T-helper 2 cell (primary cell): ENCODE measurements at places on chromosomes 6 and 20.

GRCh38 chr6:106339334-106340029 is 13.9 kb upstream of the ATG5 start:
- peak; percentile 66 for DNase-seq

- DNase-seq, result no peak
Observed at GRCh38 chr6:45955597-45955996, 60.1 kb downstream of the CLIC5 start.

- no peak for DNase-seq
Observed at GRCh38 chr6:160162030-160162566, 40.5 kb downstream of the SLC22A1 start.

DNA sequence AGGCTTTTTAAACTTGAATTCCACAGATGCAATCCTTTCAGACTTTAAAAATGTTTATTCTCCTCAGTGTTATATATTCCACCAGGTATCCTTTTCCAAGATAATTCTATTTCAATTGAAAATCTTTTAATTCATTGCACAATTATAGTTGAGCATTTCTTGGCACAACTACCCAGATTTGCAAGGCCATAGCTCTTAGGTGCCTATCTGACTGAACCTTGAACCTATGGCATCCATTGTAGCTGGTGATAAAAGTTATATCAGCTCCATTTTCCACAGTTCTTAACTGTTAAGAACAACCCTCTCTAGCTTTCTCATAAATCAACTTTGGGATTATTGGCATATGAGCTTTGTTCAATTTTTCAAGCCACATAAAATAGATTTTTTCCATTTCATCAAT is 42.4 kb downstream of the PACRG start:
- DNase-seq, result no peak

- DNase-seq, result no peak
Observed at GRCh38 chr6:42083530-42083929, 33.2 kb downstream of the TAF8 start.

DNA sequence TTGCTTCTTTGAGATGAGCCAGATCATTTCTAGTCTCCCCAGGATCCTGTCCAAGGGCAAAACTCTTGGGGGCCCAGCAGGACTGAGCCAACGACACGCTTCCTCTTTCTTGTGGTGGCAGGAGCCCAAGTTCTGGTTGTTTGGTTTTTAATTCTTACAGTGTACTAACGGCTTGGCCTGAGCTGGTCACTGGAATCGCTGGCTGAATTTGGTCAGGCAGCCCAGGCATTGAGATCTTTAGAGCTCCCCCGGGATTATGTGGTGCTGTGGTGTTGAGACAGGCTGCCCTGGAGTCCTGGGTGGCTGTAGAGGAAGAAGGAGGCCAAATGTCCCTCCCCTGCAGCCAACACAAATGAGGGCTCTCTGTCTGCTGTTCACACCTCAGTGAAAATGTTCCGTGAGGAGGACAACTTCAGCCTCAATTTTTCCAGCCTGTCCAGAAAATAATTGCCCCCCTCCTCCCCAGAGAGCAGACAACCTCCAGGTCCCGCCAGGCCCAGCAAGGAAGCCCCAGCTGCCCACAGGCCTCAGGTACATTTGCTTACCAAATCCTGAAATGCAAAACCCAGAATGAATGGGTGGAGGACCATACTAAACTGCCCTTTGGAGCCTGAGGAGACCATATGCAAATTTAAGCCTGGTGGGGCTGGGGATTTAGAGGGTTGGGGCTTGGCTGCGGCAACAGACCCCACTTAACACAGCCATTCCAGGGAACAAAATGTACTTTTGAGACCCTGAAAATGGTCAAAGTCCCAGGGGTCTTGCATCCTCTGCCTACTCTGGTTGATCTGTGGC is 23.6 kb downstream of the BNIP5 start:
- no peak for DNase-seq

GRCh38 chr6:79762370-79762769 is 131.2 kb downstream of the SH3BGRL2 start:
- no peak for DNase-seq

DNA sequence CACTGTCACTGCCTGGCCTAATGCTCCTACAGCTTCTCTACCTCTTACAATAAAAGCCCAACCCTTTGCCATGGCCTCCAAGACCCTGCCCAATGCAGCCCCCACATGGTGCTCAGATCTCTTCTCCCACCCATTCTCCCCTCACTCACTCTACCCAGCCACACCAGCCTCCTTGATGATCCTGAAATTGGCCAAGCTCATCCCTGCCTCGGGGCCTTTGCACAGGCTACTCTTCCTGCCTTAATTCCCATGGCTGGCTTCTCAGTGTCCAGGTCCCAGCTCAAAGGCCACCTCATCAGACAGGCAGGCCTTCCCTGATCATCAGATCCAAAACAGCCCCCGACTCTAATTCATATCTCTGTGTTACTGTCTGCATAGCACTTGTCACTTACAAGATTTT is 25.6 kb downstream of the PREX1 start:
- no peak for DNase-seq

DNA sequence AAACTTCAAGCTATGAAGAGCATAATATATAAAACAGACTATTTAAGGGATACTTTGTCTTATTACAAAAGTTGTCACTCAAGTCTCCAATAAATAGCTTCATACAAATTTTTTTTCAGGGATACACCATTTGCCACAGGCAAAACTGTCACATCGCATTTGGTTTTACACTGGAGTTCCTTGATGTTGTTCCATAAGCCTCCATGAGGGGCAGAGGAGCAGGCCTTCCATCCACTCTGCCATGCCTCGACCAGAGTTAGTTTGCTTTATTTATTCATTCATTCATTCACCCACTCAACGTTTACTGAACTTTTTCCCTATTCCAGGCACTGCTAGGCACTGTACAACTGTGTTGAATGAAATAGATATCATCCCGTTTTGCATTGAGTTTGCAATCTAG is 246.6 kb downstream of the PHF3 start:
- DNase-seq, result no peak

GRCh38 chr6:32954986-32955802 is 2.3 kb upstream of the HLA-DMA start:
- peak; percentile 67 for DNase-seq

GRCh38 chr20:45968081-45968671 is 3.8 kb downstream of the ZNF335 start:
- no peak for DNase-seq

DNA sequence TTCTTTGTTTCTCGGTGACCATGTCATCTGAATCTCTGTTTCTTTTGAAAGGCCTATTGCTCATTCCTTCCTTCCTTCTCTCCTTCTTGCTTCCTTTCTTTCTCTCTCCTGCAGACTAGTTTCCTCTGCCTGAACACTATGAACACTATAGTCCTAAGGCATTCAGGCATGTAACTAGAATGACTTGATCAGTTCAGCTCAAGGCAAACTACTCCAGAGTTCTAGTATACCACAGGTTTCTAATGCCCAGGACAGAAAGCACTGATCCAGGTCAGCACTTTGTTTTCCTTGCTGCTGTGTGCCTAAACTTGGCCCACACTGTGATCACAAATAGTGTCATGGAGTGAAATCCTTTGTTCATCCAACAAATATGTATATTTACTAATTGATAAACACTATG is 324.1 kb upstream of the GJE1 start:
- DNase-seq, result no peak

- DNase-seq, result no peak
Observed at GRCh38 chr6:144259986-144260385, 25.1 kb upstream of the UTRN start.

DNA sequence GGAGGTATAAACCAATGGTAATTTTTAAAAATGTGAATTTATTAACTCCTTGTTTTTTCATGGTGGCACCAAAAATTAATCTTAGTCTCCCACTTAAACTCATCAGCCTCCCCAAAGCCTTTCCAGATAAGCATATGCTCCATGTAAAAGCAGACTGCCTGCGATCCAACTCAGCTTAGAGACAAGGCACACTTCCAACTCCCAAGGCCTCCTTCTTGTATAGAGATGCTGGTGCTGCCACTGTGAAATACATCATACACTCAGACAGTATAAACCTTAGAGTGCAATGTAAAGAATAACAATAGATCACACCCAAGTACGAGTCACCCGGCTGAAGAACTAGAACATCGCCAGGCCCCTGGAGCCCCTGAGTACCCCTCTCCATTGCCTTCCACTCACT is 2.0 kb downstream of the ANKRD6 start:
- DNase-seq, result no peak

GRCh38 chr6:71510856-71511255 is 222.2 kb downstream of the OGFRL1 start:
- no peak for DNase-seq

DNA sequence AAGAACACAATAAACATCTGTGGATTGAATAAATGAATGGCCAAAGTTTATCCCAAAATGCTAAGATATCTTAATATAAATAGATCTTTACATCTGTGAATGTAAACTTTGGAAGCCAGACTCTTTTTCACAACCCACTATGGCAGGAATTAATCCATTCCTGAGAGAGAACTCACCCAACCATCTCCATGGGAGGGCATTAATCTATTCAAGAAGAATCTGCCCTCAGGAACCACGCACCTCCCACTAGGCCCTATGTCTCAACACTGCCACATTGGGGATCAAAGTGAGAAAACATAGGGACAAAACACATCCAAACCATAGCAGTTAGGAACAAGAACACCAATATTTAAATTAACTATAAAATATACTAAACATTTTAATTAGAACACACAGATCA is 3.4 kb downstream of the UBE3D start:
- DNase-seq, result no peak

- DNase-seq, result no peak
Observed at GRCh38 chr20:52191916-52192718, 538 bp upstream of the ZFP64 start.

- DNase-seq, result no peak
Observed at GRCh38 chr6:37058084-37058586, 52.7 kb downstream of the FGD2 start.

DNA sequence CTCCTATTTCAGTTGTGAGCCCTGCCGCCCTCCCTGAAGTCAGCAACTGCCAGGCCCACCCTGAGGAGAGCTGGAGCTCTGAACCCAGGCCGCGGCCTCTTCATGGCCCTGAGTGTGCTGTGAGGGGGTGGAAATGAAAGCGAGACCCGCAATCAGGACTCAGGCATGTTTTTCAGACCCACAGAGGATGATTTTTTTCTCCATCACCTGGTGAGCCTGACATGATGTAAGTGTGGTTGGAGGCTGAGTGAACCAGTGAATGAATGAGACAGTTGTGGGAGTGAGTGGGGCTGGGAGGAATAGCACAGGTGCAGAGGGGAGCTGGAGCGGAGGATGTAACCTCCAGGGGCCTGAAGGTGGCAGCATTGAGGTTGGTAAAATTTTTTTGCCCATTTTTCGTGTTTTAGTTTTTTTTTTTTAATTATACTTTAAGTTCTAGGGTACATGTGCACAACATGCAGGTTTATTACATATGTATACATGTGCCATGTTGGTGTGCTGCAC is 18.3 kb downstream of the RAET1L start:
- DNase-seq, result peak; percentile 13

GRCh38 chr6:119348096-119348747 is 1.3 kb downstream of the MAN1A1 start:
- DNase-seq, result peak; percentile 30
